ENCODE measurements at places on chromosomes 11 and 22.

DNA sequence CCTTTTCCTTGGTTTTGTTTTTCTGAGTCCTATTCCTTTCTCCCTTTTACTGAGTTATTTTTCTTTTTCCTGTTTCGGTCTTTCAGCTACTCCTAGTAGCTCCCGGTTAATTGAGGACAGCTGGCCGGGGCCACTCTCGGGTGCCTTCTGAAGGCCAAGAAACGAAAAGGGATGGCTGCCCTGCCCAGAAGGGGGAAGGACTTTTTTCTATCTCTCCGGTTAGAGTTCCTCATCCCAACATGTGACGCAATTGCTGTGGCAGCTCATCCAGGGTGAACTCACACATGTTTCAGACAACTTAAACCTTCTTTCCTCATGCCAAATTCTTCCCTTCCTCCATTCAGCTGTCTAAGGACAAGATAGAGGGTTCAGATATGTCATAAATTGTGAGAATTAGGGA lies 83.6 kb downstream of the PIWIL4 start:
- DNase-seq: no peak

- no peak for DNase-seq
Measured at GRCh38 chr11:44957776-44958564, 7.3 kb upstream of the TP53I11 start.

GRCh38 chr11:35662061-35662648 lies 420 bp upstream of the TRIM44 start:
- peak; percentile 3 for DNase-seq

DNA sequence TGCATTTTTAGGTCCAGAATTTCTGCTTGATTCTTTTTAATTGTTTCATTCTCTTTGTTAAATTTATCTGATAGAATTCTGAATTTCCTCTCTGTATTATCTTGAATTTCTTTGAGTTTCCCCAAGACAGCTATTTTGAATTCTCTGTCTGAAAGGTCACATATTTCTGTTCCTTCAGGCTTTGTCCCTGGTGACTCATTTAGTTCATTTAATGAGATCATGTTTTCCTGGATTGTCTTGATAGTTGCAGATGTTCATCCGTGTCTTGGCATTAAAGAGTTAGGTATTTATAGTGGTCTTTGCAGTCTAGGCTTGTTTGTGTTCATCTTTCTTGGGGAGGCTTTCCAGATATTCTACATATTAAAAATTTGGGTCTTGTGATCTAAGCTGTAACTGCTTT lies 694.8 kb upstream of the CCDC179 start:
- no peak for DNase-seq

GRCh38 chr11:10678101-10678500 lies 15.5 kb downstream of the IRAG1 start:
- DNase-seq: no peak

DNA sequence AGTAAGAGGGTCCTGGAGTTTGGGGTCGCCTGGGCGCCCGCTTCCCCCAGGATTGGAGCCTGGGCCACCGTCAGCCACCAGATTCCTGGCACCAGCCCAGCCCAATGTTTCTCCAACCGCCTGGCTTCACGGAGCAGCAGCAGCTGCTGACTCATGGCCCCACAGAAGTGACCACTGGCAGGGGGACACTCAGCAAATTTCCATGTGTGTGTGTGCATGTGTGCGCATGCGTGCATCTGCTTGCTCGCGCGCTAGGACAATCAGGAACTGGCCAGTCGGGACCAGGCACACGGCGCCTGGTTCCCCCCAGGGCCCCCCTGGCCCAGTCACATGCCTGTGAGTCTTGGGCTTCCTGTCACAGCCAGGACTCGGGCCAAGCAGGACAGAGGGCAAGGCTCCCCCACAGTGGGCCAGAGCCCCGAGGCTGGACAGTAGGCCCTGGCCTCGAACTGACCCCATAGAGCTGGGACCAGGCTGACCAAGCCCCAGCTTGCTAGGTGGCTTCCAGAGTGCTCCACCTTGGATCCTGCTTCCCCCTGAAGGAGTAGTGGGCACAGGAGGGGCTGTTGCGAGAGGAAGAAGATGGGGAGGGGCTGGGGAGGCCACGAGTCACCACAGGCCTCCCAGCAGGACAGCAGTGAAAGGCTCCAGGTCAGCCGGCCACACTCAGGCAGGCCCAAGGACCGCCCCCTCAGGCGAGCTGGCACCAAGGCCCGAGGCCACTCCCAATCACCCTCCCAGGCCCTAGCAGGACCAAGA lies 3.2 kb downstream of the CTSD start:
- no peak for DNase-seq

- no peak for DNase-seq
Measured at GRCh38 chr11:57417056-57417455, 9.9 kb downstream of the SLC43A3 start.

DNA sequence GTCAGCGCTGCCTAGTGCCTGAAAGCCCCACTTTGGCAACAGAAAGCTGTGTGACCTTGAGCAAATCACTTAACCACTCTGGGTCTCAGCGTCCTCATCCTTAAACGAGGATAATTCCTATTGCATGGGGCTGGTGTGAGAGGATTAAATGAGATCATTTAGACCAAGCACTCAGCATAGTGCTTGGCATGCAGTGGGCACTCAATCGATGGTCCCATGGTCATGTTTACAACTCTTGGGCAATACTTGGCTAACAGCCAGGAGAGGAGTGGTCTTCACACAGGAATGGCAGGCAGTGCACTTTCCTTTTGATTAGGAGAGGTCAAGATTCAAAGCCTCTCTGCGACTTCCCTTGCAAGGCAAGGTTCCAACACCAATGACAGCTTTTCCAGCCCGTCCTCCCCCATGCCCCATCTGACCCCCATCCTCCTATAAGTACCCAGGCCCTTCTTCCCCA lies 14.1 kb downstream of the TNKS1BP1 start:
- DNase-seq: no peak

DNA sequence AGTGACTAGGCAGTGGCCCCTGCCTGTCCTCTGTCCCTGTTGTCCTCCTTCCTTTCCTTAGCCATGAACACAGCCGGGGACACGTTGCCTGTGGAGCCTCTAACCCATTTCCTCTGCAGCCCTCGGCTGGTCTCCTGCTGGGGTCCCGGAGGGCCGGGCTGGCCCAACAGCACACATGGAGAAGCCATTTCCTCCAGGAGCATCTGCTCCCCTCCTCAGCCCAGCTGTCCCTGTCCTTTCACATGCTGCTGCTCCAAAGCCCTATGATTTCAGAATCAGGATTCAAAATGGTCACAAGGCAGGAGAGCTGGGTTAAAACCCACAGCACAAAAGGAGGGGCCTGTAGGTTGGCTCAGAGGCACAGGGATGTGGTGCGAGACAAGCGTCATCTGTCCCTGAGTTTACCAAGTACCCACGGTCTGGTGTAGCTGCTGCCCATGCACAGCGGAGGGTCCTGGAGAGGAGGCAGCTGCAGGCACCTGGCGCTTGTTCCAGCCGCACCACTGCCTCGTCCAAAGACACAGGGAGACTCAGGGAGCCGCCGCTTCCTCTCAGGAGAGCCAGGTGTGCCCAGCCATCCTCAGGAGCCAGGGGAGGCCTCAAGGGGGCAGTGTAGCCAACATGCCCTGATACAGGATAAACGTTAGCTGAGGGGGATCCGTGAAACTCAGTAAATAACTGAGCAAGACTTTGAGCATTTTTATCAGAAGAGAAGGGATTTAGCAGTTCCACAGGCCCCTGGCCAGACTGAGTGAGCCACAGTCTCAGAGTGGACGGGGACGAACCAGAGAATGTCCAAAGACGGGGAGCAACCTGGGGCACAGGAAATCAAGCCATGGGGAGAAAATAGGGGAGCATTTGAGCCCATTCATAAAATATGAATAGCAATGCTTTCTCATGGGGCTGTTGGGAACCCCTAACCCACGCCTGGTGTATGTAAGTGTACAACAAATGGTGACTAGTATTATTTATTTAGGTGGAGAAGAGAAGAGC lies 3.9 kb upstream of the VSIG10L2 start:
- no peak for DNase-seq

GRCh38 chr11:10314199-10315072 lies 9.6 kb downstream of the ADM start:
- DNase-seq: no peak

GRCh38 chr11:76369406-76369805 lies 11.5 kb downstream of the THAP12 start:
- DNase-seq: no peak

DNA sequence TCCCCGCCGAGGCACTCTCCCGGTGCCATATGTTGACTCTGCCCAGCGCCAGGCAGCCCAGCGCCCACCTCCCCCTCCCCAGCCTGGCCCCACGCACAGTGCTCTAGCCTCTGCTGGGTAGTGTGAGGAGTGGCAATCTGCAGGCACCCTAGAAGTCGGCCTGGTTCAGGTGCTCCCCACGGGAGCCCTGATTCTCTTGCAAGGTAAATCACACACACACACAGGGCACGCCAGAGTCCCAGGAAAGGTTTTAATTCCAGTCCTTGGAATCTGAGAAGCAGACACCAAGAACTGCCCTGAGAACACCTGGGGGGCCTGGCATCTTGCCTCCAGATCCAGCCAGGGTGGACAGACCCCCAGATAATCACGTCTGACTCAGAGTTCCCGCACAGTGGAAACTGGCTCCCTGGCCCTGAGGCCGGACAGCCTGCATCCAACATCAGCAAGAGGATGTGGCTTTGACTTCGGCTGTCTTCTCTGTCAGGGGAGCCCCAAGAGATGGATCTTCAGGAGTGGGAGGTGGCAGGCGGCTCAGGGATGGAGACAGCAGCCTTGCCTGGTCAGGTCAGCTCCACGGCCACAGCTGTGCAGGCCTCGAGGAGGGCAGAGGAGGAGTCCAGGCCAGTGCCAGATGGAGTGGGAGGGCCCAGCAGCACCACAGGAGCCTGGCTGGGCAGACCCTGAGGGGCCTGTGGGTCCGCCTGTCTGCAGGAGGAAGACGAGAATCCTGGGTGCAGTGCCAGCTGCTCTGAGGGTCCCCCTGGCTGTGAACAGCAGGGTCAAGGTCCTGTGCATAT lies 1.1 kb upstream of the RIN1 start:
- no peak for DNase-seq

- no peak for DNase-seq
Measured at GRCh38 chr22:24205438-24206195, 24.3 kb downstream of the SUSD2 start.

- no peak for DNase-seq
Measured at GRCh38 chr11:889257-889656, 21.4 kb downstream of the CHID1 start.

- DNase-seq: no peak
Measured at GRCh38 chr11:69305885-69306540, 12.1 kb downstream of the MYEOV start.

- DNase-seq: no peak
Measured at GRCh38 chr22:48320683-48321451, 1506.8 kb downstream of the BRD1 start.

GRCh38 chr22:42462016-42462415 lies 29.8 kb upstream of the NFAM1 start:
- no peak for DNase-seq

DNA sequence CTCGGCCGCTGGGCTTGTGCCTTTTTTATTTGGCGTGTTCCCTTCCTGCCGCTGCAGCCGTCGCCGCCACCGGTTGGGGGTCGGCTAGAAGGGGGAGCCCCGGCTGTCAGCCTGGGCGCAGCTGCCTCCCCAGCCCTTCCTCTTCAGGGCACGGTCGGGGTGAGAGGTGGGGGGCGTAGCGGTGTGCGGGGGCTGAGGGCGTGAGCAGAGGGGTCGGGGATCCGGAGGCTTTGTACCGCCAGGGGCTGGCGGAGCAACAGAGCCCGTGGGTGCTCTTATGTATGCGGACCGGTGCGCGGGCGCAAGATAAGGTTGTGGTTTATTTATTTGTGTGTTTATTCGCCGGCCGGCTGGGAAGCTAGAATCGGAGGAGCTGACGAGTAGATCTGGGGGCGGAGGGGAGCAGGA lies 477 bp downstream of the ZBTB16 start:
- peak; percentile 43 for DNase-seq

- DNase-seq: no peak
Measured at GRCh38 chr22:18091916-18092526, 14.2 kb downstream of the PEX26 start.

GRCh38 chr11:38968951-38969350 lies 2370.9 kb upstream of the RAG2 start:
- no peak for DNase-seq

GRCh38 chr11:15816260-15816871 lies 540.0 kb downstream of the SOX6 start:
- DNase-seq: no peak

DNA sequence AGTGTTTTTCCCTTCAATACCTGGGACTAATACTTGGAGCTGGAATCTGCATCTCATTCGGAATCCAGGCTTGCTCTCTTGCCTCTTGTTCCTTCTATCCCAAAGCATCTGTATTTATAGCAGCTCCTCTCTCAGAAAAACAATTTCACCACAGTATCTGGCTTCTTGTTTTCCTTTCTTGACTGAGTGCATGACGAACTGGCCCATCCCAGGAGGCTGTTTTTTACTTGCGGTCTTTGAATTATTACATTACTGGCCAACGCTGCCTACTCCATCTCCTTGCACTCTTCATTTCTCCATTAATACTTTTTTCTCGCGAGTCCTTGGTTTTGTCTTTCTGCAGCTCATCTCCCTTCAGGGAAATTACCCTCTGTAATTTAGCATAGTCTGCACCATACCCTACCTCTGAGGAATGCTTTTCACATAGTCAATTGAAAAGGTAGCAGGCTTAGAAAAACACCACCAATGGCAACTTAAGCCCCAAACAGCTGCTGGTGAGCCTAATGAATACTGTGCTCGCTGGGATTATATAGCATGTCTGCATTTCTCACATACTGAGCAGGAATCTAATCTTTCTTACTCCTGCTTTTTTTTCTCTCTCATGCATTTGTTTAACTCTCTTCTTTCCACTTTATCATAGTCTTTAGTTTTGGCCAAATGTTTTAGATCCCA lies 277.4 kb upstream of the SESN3 start:
- DNase-seq: no peak

GRCh38 chr11:95586155-95586554 lies 203.4 kb downstream of the FAM76B start:
- DNase-seq: no peak

- no peak for DNase-seq
Measured at GRCh38 chr11:63507511-63507910, 1.6 kb downstream of the LGALS12 start.

DNA sequence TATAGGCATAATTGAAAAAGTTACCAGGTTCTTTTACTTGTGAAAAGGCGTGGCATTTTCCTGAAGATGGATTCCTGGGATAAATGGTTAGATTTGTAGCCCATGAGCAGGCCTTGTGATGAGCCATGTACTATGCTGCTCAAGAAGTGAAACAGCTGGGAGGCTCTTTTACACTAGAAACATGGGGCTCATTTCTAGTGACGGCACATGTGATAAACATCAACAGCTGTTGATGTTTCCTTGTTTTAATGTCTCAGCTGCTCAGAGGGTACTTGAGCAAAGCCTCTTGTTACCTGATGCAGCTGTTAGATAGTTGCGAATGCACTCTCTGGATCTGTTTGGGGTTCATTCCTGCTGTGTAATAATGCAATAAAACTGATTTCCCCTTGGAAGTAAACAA lies 396.8 kb downstream of the GUCY1A2 start:
- DNase-seq: no peak

DNA sequence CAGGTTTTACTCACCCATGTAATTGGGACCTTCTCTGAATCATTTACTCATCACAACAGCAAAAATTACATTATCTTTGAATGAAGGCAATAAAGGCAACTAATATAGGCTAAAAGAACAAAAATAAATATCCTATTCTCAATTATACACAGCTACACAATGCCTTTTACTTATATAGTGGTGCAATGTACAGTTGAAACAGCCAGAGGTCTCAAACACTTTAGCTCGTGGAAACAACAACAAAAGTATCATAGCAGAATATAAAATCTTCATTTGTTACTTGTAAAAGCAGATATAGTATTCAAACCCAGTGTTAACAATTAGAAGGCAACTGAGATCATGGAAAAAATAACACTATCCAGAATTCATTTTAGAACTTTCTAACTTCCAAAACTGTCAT lies 20.6 kb upstream of the CCDC34 start:
- no peak for DNase-seq

All from activated gamma-delta T cell treated with Interleukin-2 at 50 U/mL for 16 hours (primary cell).